ENCODE measurements at places on chromosomes 7 and 10.

DNA sequence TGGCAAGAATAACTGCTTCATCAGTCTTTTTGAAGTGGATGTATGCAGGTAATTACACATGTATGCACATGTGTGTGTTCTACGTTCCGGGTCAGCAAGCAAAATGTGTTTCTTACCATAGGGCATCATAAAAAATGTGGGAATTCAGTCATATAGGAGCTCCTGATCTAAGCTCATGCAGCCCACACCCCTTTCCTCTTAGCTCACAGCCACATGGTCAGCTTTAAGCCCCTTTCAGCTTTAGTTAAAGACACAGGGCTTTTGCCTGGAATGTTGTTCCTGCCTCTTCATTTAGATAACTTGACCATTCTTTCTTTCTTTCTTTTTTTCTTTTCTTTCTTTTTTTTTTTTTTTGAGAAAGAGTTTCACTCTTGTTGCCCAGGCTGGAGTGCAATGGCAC lies 258.1 kb downstream of the RPS24 start:
- no peak for DNase-seq

DNA sequence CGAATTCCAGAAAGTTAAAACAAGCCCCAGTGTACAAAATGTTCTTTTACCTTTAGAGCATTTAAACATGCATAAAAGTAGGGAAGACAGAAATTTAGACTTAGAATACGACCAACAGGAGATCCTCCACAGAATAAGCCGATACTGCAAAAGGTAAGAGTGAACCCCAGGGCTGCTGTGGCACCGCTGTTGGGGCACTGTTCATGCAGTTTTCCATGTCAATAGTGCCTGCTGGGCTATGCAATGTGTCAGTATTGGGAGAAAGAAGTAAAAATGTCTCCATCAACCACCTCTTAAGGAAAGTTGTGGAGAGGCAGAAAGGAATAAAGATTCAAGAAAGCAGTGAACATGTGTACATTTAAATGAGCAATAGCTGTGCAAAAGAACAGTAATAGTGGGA lies 326.5 kb upstream of the SEMA3C start:
- DNase-seq = no peak

- DNase-seq = no peak
Observed at GRCh38 chr10:112447620-112447928, 559 bp downstream of the VTI1A start.

DNA sequence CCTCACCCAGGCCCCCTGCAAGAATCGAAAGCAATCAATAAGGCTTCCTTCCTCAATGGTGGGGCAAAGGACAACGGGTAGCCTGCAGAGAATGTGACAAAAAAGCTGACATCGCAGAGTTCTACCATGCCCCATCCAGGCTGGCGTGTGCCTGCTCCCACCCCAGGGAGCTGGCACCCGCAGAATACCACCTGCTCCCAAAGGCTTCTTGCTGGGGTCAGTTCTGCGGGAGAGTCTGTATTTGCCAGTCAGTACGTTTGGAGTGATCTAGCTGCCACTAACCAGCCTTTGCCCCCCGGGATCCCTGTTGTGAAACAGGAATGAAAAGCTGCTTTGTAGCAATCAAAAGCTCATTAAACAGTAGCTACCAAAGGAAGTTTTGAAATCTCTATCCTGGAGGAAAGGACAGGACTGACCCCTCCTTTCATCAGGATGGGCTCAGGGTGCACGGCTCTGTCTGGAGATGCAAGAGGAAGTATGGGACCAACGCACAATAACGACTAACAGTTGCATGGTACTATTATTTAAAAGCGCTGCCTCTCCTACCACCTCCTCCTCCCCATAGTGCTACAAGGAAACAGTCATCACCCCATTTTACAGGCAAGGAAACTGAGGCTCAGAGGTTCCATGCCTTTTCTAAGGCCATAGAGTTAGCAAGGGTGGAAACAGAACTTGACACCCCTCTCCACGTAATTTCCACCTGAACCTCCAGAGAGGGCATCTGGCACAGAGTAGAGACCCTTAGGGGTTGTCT lies 67.0 kb downstream of the FGFR2 start:
- no peak for DNase-seq

GRCh38 chr7:11698384-11698871 lies 133.6 kb downstream of the THSD7A start:
- DNase-seq = no peak

- no peak for DNase-seq
Observed at GRCh38 chr10:33291053-33291592, 43.3 kb downstream of the NRP1 start.

DNA sequence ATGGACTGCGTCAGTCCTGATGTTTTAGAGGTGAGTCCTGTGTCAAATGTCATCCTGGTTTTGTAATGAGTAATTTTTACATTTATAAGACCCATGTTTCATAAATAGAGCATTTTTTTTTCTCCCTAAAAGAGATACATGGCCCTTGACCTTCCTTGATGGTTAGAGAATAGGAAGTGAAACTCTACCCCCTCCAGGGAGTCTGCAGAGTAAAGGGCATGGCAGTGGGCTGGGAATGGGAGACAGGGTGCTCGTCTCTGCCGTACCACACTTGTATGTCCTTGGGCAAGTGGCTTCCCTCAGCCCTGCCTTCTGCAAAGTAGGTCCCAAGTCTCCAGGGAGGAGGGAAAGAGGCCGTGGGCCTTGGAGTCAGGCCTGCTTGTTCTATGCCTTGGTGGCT lies 63.9 kb downstream of the WDFY4 start:
- DNase-seq = no peak

GRCh38 chr10:69629897-69630650 lies at the start of gene FAM241B:
Gene FAM241B, plus strand, starts transcription at chr10:69630247. Its CDS starts 1,497 bp downstream, at chr10:69631744.
- no peak for DNase-seq

DNA sequence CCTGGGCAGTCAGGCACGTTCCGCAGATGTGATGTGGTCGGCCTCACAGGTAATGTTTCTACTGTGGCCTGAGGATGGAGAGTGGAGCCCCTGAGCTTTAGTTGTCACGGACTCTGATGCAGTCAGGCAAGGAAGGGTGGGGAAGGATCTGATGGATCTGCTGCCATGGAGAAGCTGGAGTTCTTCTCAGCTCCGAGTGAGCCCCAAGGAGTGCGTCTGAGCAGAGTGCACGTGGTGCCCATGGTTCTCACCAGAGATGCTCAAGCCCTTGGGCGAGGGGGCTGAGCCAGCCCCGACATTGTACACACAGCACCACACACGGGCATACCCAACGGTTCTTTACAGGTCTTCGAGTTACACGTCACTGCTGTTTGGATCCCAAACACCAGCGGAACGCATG lies 192.5 kb downstream of the EBF3 start:
- DNase-seq = no peak

- no peak for DNase-seq
Observed at GRCh38 chr10:121819049-121819448, 108.8 kb downstream of the ATE1 start.

DNA sequence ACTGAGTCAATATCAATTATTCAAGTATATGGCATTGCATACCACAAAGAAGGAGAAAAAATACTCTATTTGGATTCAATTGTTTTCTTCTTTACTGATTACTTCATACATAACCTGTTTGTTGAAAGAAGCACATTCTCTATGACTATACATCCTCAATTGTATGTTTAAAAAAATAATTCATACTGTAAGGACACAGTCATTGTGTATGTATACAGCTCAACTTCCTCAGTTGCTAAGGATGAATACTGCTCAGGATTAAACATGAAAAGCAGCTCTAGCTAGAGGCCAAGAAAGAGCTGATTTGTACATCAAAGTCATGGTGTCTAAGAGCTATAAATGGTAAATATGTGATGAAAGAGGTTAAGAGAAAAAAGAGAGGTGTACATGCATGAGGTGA lies 15.8 kb upstream of the BPGM start:
- no peak for DNase-seq

- DNase-seq = no peak
Observed at GRCh38 chr7:78124216-78124615, 325.6 kb downstream of the PHTF2 start.

DNA sequence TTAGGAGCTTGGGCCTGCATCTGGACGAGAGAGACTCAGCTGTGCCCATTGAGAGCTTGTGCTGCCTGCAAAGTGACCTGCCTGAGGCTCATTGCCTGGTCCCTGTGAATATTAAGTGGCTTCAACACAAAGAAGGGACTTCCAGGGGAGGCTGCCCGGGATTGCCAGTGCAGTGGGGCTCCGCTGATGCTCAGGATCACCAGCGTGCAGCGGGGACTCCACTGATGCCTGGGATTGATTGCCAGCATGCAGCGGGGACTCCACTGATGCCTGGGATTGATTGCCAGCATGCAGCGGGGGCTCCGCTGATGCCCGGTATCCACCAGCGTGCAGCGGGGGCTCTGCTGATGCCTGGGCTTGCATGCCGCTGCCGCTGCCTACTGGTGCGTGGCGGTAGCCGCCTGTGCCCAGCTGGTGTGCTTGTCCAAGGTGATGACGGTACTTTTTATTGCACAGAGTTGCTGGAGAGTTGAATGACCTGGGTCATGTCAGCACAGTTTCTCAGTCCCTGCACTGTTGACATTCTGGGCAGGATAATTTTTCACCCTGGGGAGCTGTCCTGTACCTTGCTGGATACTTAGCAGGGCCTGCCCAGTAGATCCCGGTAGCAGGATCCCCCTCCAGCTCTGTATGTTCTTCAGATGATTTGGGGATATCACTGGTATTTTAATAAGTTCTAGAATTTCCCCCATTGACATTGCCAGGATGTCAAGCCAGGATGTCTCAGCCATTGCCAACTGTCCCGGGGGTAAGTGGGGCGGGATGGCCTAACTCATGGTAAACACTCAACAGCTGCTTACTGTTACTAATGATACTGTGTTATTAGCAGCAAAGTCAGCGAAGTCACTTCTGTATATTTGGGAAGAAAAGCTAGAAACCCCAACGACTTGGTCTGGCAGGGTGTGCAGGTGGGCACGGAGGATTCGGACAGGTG lies 13.0 kb downstream of the DOCK1 start:
- DNase-seq = no peak

- DNase-seq = no peak
Observed at GRCh38 chr7:39202041-39202440, 224.3 kb downstream of the POU6F2 start.

DNA sequence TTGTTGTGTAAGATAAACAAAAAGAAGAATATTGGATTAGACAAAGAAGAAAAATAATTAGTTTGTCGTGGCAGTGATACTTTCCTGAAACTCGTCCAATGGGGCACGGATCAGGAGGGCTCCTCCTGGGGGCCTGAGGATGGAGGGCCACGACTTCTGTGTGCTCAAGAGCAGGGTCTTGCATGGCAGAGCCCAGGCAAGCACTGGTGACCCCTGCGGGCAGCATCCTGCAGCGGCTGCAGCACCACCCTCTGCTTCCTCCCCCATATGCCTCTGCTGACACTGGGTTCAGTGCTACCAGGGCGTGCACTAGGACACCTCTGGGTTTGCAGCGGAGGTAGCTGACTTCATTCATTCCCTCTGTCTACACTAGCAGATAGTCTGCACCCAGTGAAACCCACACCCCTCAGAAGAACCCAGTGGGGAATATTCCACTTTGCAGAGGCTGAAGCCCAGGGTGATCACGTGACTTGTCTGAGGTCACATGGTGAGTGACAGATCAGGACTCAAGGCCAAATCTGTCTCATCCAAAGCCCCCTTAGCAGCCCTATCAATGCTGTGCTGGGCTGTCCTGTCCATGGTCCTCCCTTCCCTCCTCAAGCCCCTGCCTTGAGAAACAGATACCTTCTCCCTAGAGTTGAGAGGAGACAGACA lies 375.5 kb downstream of the TCERG1L start:
- no peak for DNase-seq

DNA sequence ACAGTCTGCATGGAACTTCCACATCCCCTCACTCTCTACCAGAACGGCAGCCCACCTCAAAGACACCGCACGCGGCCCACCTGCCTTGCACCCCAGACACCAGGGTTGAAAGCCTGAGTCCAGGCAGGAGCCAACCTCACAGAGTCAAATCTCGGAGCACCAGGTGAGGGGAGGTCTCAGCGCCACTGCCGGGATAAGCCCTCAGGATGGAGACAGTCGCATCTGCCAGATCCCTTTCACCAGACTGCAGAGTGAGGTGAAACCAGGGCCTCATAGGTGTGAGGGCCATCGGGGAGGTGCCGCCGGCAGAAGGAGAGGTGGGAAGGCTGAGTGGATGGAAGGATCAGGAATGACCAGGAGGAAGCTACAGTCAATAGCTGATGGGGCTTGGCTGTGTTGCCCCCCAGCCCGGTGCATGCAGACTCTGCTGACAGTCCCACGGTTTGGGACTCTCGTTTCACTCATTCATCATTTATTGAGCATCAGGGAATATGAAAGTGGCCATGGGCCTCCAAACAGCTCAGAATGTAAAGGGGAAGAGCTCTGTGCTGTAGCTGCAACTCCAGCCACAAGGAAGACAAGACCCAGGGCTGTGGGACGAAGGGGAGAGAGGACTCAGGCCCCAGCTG lies 315.0 kb downstream of the PTPRN2 start:
- DNase-seq = no peak

- no peak for DNase-seq
Observed at GRCh38 chr10:9766762-9767161, 1250.9 kb upstream of the CELF2 start.

Measured in forelimb muscle (tissue), 1 donor.